ENCODE measurements at places on chromosomes 11 and 22.

GRCh38 chr11:108368134-108368533 is 99.2 kb downstream of the C11orf65 start:
- DNase-seq, result no peak

DNA sequence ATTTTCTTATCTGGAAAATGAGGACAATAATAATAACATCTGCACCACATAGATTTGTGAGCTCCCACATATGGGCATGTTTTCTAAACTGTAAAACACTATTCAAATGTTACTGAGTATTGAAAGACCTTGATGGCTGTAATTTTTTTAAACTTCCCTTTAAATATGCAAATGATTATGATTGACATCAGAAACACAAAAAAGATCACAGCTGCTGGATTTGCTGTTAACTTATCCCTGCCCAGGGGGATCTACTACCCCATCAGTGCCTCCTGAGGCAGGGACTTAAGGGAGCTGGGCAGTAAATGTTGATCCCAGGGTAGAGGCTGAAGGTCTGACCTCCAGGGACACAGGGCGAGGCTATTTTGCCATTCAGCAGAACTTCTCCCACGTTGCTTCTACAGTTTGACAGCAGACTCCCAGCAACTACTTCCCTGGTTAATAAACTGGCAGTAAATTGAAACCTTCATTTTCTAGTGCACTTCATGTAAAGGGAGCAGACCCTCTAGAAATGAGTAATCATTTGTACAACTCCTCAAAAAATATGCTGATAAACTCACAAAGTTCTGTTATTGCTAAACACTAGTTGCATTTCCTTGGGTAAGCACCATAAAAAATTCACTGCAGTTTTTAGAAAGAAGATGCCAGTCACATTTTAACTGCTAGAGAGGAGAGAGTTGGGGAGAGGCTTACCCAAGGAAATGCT is 20.3 kb downstream of the TMPRSS5 start:
- DNase-seq, result no peak

DNA sequence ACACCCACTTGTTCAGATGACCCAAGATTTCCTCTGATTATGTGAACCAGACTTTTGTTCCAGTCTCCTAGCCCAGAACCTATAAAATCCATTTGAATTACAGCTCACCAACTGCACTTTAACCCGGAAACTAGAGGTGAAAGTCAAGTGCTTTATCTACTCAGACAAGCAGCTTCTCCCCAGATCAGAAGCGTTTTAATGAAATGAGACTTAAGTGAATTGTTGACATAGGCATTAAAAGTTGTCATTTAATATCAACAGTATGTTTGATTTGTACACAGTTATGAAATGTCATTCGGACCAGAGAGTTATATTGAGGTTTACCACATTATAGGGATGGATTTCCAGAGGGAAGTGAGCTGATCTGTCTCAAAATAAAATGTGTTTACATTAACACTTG is 52.0 kb downstream of the CADM1 start:
- no peak for DNase-seq

- no peak for DNase-seq
Measured at GRCh38 chr22:48757581-48757980, 1070.1 kb downstream of the BRD1 start.

- DNase-seq, result no peak
Measured at GRCh38 chr11:124916370-124916710, 2.7 kb upstream of the HEPN1 start.

- no peak for DNase-seq
Measured at GRCh38 chr11:113247221-113247620, 67.2 kb upstream of the TTC12 start.

DNA sequence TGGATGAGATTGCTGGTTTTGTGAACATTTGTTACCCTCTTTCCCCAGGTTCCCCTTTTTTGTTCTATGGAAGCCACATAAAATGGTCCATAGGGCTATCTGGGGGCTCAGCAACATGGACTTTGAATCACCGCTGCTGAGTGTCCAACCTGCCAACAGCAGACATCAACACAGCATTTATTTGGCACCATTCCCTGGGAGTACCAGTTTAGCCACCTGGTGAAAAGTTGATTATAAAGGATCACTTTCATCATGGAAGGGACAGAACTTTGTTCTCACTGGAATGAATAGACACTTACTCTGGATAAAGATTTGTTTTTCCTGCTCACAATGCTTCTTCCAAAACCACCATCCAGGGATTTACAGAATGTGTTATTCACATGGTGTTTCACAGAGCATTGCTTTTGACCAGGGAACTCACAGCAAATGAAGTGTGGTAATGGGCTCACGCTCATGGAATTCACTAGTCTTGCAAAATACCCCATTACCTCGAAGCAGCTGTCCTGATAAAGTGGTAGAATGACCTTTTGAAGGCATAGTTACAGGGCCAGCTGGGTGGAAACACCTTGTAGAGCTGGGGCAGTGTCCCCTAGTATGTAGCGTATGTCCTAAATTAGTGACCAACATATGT is 43.9 kb downstream of the ADM start:
- DNase-seq, result no peak

DNA sequence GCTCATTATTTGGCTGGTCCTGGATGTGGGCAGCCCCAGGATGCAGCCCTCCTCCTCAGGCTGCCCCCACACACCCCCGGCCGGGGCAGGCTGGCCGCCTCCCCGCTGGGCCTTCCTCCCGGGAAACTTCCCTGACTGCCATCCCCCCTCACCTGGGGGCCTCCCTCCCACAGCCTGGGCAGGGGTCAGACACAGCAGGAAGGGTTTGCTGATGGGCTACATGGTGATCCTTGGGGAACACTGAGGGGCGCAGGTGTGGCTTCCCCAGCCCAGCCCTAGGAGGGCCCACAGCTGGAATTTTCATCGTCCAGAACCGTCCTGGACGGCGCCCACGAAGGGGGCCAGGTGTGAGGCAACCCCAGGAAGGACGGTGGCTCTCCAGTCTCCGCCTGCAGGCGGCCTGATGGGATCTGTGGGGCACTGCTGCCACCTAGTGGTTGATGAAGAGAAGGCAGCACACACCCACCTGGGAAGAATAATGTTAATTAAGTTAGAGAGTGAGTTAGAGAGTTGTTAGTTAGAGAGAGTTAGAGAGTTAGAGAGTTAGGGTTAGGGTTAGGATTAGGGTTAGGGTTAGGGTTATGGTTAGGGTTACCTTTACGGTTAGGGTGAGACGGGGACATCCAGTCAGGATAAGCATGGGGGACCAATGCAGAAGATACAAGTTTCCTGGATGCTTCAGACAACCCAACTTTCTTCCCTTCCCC is 75.9 kb upstream of the PRR5 start:
- DNase-seq, result peak; percentile 48

- DNase-seq, result no peak
Measured at GRCh38 chr11:103515283-103515682, 406.1 kb downstream of the DYNC2H1 start.

DNA sequence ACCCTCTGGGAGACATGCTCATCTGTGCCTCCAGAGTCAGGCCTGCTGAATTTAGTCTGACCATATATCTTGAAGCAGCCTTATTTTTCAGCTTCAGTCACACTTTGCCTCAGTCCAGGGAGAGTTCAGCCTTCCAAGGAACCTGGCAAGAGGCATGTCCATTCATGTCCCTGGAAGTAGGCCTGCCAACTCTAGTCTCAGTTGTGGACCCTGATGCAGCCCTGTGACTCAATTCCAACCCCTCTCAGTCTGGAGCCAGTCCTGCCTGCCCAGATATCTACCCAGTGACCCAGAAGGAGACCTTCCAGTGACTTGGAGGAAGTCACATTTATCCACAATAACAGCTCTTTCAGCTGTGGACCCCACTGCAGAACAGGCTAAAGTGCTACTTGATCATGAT is 566.6 kb downstream of the TMEM135 start:
- DNase-seq, result no peak

DNA sequence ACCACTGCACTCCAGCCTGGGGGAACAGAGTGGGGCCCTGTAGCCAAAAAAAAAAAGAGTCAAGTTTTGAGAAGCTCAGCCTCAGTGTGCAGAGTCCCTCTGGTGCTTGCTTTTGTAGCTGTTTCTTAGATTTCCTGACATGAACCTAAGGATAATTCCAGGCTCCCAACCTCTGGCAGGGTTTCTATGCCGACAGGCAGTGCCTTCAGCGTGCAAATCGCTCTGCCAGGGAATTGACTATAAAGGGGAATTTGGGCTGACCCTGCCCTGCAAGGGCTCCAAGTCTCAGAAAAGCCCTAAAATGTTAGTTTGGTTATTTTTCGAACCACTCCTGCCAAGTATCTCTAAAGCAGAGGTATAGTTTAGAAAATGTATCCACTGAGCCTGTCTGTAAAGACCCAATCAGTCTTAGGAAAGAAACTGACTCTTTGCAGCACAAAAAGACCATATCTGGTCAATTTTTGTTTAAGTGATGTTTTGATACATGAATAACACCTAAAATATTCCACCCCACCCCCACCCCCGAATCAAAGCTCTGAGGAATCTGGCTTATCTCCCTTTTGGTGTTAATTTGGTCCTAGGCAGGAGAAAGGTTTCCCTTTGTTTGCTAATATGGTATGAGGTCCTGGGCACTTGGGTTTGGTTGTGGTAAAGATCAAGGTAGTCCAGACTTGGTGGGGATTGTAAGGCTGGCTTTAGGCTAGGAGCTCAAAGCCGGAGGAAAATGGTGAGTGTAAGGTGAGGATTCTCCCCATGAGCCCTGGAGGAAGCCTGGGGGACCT is 49.7 kb downstream of the ANO1 start:
- DNase-seq, result no peak

- DNase-seq, result no peak
Measured at GRCh38 chr11:2540223-2540991, 95.6 kb downstream of the KCNQ1 start.

DNA sequence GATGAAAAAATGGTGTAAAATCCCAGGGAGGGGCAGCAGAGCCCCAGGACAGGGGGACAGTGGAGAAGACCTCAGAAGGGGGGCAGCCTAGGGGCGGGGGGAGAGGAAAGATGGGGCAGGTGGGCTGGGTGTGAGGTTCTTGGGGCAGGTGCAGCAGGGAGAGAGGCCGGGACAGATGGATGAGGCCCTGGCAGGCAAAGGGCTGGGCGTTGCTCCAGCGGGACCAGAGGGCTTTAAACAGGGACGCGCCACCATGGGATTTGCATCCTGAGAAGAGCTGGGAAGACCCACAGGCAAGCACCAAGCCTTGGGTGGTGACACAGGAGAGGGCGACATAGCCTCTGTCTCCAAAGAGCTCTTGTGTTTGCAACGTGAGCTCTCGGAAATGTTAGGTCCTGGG is 1342.8 kb downstream of the TBC1D22A start:
- DNase-seq, result no peak

DNA sequence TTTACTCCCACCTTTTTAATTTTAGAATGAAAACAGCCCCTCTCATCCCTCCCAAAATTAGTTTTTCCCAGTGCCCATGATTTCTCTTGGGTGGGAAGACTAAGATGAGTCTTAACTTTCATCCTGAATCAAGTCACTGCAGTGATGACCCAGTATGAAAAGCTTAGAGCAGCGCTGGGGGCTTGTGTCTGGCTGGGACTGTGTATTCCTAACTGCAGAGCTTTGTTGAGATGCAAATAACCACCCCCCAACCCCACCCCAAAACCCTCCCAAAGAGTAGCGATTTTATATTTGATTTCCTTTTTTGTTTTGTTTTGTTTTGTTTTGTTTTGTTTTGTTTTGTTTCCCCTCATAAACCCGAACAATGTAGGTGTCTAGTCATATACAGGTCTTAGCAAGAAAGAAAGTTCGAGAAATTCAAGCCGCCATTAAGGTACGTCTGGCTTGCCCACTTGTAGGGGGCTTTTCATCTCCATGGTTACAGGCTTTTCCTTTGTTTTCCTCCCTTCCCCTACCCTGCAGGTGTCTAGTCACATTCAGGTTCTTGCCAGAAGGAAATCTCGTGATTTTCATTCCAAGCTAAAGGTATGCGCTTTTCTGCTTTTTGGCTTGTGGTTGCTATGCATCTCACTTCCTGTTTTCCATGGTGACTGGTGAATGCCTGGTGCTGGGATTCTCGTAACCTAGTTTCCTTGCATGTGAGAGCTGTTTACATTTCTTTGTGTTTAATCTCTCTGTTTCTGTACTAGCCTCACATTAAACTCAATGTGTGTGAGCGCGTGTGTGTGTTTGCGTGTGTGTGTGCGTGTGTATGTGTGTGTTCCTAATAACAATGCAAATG is 144.6 kb upstream of the RASSF10 start:
- DNase-seq, result peak; percentile 49

DNA sequence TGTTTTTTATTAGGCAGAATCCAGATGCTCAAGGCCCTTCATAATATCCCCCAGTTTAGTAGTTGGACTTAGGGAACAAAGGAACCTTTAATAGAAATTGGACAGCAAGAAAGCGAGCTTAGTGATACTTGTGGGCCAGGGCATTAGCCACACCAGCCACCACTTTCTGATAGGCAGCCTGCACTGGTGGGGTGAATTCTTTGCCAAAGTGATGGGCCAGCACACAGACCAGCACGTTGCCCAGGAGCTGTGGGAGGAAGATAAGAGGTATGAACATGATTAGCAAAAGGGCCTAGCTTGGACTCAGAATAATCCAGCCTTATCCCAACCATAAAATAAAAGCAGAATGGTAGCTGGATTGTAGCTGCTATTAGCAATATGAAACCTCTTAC is 1.4 kb downstream of the HBB start:
- no peak for DNase-seq

- DNase-seq, result no peak
Measured at GRCh38 chr11:62680825-62681240, 2.0 kb upstream of the UBXN1 start.

DNA sequence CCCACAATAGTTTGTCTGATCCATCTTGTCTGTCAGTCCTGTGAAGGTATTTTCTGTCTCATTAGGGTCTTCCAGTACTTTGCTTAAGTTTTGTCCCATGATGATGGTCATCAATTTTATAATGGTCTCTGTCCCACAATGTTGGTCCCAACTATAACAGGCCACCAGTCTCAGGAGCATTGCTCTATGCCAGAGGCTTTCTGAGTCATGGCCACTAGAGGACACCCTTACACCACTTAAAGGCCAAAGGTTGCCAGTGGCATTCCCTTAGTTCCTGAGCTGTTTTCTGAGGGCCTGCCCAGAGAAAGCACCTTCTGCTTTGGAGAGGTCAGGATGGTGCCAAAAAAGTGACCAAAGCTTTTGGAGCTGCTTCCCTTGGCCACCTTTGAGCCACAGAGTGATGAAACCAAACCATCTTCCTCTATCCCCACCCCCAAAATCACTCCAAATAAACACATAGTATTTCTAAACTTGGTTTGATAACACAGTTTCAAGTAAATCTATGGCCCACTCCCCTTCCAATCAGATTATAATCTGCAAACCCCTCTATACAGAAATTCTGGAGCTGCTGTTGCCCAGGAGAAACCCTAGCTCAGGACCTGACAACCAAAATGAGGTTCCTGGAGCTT is 19.3 kb downstream of the EIF3F start:
- peak; percentile 14 for DNase-seq

- DNase-seq, result no peak
Measured at GRCh38 chr22:27730641-27731433, 70.7 kb downstream of the MN1 start.

- DNase-seq, result no peak
Measured at GRCh38 chr11:120058931-120059330, 79.0 kb downstream of the TRIM29 start.

DNA sequence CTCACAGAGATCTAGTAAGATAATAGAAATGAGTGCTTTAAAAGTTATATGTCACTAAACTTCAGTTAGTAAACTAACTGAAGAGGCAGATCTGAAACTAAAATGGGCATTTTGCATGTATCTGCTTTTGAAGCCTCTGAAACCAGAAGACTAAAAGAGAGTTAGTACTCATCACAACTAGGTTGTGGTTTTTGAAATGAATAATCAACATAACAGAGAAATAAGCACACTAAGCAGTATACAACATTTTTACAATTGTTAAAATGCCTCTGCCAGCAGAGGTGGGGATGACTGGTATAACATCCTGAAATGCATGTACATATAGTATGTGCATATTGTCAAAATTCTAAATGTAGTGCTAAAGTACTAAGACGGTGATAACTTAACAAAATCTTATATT is 564.5 kb downstream of the DLG2 start:
- DNase-seq, result no peak

Data from NCI-H1105 (cell line).